ENCODE measurements at places on chromosomes 12 and 14.

- DNase-seq: no peak
Observed at GRCh38 chr12:104155711-104156555, 17.9 kb upstream of the NFYB start.

- no peak for DNase-seq
Observed at GRCh38 chr12:114679942-114680341, 4.0 kb downstream of the TBX3 start.

- no peak for DNase-seq
Observed at GRCh38 chr14:20539906-20540305, 20.9 kb downstream of the RNASE9 start.

- DNase-seq: no peak
Observed at GRCh38 chr14:20820063-20820904, 17.6 kb upstream of the RNASE1 start.

GRCh38 chr12:40691913-40692764 is at the start of gene CNTN1:
Gene CNTN1 (plus strand): TSS chr12:40692439.
- DNase-seq: no peak

DNA sequence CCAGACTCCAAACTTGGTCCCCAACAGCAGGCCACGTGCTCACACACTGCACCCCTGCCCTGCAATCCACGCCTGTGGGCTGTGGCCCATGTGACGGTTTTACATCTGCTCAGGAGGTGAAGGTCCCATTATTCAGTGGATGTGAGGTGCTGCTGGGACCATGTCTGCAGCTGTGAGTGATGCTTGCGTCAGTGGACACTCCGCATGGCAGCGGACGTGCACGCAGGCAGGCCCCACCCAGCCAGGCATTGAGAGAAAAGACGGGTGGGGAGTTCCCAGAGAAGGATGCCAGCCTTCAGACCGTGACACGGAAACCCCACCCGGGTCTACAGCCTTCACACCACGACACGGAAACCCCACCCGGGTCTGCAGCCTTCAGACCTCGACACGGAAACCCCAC is 67.6 kb downstream of the NOC4L start:
- DNase-seq: no peak

- DNase-seq: peak; percentile 76
Observed at GRCh38 chr12:118120579-118121363, 15.2 kb upstream of the PEBP1 start.

DNA sequence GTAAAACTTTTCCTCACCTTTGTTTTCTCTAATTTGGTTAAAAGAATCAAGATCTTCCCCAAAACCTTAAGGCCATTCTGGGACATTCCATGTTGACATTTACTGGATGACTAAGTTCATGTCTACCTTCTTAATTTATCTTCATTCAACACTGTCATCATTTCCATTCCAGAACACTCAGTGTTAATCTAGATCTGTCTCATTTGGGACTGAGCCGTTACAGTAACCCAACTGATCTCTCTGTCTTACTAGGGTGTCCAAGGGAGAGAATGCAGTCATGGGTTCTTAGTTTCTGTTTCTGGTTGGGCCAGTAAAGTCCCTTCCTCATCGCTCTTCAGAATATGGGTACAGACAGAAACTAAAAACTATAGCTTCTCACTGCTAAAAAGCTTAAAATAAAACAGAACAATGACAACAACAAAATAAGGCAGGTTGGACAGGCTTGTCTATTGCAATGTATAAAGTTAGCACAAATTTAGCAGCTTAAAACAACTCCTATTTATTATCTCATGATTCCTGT is 144.8 kb downstream of the ASCL1 start:
- DNase-seq: no peak

- DNase-seq: no peak
Observed at GRCh38 chr12:52448228-52448627, 3.7 kb downstream of the KRT6B start.

- DNase-seq: no peak
Observed at GRCh38 chr14:39369029-39369428, 63.2 kb downstream of the FBXO33 start.

GRCh38 chr14:34750670-34751069 is 36.3 kb upstream of the CFL2 start:
- DNase-seq: peak; percentile 11

DNA sequence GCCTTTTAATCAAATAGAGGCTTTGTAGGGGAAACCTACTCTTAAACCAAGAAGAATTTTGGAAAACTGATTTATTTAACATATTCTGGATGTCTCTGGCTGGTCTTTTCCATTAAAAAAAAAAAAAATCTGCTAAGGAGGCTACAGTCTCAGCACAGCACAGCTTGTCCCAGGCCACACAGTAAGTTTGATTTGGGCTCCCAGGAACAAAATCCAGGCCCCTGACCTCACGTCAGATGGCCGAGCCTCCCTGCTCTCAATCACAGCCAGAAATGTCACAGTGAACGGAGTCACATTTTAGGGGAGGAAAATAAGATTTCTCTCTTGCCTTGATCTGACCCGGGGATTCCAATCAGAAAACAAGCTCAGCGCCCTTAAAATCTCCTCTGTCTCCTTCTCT is 72.9 kb upstream of the TBX5 start:
- no peak for DNase-seq

DNA sequence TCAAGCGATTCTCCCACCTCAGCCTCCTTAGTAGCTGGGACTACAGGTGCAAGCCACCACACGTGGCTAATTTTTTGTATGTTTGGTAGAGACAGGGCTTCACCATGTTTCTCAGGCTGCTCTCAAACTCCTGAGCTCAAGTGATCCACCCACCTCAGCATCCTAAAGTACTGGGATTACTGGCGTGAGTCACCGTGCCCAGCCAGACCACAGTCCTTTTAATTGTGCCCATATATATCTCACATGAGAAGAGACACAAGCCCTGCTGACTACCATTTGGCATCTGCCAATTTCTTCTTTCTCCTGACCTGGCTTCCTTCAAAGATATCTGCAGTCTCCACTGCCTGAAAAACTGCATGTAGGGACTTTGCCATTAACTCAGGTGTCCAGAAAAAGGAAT is 142.5 kb downstream of the DPY19L2 start:
- peak; percentile 62 for DNase-seq

DNA sequence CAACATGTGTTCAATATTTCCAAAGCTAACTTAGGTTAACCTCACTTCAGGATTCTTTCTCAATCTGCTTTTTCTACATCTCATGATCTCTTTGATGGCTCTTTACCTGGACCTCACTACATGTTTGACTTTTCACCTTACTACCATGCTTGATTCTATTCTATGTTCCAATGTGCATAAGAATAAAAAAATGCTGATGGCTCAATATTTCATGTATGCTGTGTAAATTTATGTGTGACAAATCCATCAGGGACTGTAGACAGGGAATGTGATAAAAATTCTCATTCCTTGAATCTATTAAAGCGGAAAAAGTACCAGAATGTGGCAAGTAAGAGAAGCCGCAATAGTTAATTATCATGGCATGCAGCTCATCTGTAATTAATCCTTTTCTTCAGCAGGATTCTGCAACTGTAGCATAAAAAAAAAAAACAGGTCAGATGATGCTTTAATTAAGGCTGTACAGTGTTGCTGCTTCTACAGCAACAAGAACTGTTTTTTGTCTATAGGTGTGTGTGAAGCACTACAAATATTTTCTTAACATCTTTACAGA is 276.9 kb upstream of the PRKD1 start:
- DNase-seq: no peak

DNA sequence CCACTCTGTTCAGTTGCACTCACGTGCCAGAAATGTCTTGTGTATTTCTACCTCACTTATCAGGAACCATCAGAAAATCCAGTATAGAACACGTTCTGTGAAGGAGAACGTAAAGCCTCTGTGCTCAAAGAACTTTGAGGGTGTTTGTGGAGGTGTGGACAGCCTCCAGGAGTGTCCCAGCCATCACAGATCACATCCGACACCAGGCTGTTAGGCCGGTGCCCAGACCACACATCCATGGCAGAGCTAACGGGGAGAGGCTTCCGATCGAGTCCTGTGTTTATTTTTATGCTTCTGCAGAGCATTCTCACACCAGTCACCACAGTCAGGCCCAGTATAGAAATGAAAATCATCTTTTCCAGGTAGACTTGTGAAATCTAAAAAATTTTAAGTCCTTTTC is 53.6 kb downstream of the TPCN1 start:
- no peak for DNase-seq

DNA sequence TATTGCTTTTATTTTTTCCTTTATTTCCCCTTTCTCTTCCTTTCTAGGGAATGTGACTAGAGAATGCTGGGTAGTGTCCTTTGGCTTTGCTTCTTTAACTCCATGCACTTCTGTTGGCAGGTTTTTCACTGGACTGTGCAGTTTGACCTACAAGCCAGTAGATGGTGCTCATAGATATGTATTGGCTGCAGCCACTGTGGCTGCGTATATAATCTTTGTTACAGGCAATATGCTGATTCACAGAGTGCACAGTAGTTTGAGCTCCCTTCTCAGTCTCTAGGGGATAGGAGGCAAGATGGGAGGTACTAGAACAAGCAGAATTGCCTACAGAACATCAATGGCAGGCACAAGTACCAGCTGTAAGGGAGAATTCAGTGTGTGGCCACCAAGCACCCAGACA is 503.5 kb downstream of the LRFN5 start:
- peak; percentile 64 for DNase-seq

DNA sequence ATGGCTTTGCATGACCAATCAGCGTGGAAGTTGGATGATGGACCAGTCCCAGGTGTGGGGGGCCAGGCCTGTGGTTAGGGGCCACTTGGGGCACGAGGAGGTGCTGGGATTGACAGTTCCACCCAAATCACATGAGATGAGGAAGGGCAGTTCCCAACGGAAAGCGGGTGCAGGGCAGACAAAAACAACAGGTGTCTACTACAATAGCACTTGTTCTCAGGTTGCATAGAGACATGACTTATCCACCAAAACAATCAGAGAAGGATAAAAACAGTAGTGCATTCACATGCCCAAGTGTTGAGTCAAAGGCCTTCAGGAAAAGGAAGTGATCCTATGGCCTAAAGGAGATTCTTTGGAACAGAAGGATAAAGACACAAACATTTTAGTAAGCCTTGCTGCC is 14.6 kb upstream of the EIF2B2 start:
- DNase-seq: peak; percentile 97

- DNase-seq: no peak
Observed at GRCh38 chr12:111353603-111354295, 15.1 kb downstream of the PHETA1 start.

- no peak for DNase-seq
Observed at GRCh38 chr12:47394070-47394469, 311.8 kb downstream of the RPAP3 start.

DNA sequence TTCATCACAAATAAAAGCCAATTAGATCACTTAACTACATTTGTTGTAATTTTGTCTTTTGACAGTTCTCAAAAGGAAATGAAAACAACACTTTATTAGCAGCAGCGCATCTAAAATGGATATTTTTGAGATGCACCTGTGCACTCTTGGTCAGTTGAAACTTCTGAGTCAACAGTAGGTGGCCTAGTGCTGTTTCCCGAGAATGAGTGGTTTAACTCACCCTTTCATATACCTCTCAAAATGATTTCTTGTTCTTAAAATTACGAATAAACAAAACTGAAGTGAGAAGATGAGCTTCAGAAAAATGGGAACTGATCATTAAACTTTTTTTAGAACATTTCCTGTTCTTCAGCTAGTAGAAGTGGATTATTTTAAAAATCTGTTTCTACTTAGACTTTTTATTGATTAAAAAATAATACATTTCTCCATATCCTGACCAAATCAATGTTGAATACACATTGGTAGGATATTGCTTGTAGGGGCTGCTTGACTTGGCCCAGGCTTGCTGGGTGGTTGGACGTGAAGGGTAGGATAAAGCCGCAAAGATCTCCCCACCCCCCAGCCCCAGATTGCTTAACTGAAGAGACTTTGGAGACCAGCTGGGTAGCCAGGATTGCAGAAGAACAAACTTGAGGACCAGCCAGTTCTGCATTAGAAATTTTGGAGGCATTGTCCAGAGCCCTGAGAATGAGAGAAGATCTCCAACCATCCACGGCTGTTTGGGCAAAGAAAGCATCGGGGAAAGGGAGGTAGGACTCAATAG is 22.3 kb upstream of the STK38L start:
- no peak for DNase-seq

DNA sequence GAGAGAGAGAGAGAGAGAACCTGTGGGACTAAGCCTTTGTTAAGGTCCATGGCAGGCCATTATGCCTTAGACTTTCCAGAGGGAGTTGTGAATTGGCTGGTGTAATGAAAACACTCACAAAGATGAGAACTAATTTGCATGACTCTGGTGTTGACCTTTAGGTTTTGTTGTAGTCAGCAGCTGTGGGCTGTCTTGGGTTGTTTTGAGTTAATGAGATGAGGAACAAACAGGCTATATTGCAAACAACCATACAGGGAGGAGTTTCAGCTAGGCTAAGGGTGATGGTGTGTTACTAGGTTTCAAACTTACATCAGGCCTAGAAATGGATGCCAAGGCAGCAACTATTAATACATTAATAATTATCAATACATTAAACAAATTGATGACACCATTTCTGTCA is 26.3 kb downstream of the ATXN7L3B start:
- no peak for DNase-seq

DNA sequence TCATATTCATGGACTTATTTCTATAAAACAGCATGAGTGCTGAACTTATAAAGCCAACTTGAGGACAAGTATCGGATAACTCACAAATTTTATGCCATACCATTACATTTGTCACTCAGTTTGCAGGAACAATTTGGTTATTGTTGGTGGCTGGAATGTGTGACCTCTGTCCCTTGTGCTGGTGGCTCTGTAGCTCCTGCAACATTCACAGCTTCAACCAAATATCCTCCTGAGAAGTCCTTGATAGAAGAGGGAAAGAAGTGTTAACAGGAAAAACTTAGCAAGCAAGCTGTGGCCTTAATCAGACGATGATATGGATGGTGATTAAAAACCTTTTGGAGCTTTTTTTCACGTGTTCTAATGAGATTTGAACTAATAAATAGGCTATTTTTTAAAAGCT is 61.0 kb upstream of the DNM1L start:
- no peak for DNase-seq

GRCh38 chr12:10701131-10701681 is 21.9 kb downstream of the YBX3 start:
- no peak for DNase-seq

DNA sequence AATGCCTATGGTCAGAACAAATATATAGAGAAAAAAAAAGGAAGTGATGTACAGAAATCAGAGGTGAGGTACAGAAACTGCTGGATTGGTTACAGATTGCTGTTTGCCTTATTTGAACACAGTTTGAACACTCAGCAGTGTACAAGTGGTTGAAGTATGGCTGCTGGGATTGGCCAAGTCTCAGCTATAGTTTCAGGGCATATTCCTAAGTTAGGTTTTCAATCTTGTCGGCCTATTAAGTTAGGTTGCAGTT is 146.4 kb downstream of the LLPH start:
- DNase-seq: no peak

- DNase-seq: no peak
Observed at GRCh38 chr12:46507766-46508165, 135.2 kb upstream of the SLC38A2 start.

- DNase-seq: no peak
Observed at GRCh38 chr14:82091097-82091496, 557.4 kb upstream of the SEL1L start.

GRCh38 chr12:46711756-46712155 is 114.0 kb downstream of the SLC38A4 start:
- peak; percentile 45 for DNase-seq

- DNase-seq: no peak
Observed at GRCh38 chr14:50734950-50735695, 67.0 kb upstream of the SAV1 start.

Measured in myocyte (in vitro differentiated cells).